Dermis blood vessel endothelial cell (primary cell): ENCODE measurements at places on chromosomes 6 and 20. TPM values are rescaled to one million over a fixed set of nuclear protein-coding genes. Genes with fewer than 3 reads are reported as not detected.

DNA sequence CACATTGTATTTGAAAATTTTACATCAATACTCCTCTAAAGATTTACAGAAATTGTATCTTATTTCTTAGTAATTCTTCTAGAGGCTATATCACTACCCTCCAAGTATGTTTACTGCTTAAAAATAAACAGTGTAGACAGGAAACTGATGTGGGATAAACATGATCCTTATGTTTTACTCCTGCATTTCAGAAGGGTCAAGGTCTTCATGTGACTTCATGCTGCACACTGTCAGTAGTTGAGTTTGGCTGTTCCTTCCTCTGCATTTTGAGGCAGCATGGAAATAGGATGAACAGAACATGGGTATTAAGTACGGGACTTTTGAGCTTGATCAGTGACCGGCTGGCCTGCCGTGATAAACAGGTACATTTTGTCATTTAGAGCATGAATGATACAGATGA is 179.2 kb upstream of the FERMT1 start:
- no peak for DNase-seq

DNA sequence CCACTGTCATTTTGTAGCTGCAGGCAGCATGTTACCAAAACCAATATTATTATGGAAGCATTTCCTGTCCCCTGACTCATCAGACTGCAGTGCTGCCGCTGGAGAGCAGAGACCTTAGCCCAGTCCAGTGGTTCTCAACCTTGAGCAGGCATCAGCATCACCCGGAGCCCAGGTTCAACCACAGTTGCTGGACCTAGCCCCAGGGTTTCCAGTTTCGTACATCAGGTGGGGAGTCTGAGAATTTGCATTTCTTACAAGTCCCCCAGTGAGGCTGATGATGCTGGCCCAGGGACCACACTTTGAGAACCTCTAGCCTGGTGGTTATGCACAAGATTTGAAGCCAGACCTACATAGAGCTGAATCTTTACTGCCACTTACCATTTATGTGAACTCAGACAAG is 47.3 kb downstream of the LY86 start:
- DNase-seq, result no peak

DNA sequence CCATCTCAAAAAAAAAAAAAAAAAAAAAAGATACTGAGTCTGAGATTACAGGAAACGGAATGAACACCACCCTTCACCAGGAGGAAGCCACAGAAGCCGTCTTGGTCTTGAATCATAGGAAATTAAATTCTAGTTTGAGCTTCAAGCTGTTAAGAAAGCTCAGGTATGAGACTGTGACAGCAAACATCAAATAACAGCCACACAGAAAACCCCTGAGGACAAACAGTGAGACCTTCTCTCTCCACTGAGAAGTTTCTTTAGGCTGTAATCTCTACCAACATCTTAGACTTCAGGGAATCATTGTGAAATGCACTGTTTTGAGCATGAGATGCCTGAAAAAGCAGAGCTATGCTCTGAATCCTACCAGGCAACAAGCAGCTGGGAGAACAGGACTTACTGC is 30.8 kb downstream of the PDE10A start:
- peak; percentile 40 for DNase-seq

DNA sequence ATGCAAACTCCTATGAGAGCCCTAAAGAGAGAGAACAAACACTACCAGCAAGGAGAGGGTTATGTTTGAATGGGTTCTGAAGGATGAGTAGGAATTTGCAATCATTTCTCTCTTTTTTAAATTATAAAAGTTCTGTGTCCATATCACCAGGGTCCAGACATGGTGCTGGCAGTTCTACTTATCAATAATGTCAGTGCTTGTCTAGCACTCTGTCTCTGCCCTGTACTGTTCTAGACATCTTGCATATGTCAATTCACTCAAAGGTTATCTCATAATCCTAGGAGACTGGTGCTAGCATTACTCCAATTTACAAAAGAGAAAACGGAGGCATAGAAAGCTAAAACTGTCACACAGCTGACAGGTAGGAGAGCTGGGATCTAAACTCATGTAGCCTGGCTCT is 101.3 kb downstream of the VEGFA start:
- no peak for DNase-seq

- no peak for DNase-seq
These were observed 151.9 kb upstream of the SLC22A16 start for GRCh38 chr6:110628330-110628729.

DNA sequence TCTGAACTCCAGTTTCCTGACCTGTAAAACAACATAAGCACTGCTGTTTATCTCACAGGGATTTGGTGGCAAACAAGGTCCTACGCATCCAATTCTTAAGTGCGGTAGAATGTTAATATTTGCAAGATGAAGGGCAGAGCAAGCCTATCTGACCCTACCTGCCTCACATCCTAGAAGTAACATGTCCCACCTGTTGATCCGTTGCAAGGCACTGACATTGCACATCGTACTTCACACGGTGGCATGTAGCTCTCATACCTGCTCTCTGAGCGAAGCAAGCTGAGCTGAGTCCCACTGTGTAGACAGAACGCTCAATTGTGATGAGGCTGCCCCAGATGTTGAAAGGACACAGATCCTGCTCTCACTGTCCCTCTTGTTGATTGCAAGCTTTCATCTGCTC is 154.7 kb upstream of the PDE10A start:
- DNase-seq, result no peak

- no peak for DNase-seq
These were observed 1155.8 kb downstream of the GRIK2 start for GRCh38 chr6:102549221-102549874.

DNA sequence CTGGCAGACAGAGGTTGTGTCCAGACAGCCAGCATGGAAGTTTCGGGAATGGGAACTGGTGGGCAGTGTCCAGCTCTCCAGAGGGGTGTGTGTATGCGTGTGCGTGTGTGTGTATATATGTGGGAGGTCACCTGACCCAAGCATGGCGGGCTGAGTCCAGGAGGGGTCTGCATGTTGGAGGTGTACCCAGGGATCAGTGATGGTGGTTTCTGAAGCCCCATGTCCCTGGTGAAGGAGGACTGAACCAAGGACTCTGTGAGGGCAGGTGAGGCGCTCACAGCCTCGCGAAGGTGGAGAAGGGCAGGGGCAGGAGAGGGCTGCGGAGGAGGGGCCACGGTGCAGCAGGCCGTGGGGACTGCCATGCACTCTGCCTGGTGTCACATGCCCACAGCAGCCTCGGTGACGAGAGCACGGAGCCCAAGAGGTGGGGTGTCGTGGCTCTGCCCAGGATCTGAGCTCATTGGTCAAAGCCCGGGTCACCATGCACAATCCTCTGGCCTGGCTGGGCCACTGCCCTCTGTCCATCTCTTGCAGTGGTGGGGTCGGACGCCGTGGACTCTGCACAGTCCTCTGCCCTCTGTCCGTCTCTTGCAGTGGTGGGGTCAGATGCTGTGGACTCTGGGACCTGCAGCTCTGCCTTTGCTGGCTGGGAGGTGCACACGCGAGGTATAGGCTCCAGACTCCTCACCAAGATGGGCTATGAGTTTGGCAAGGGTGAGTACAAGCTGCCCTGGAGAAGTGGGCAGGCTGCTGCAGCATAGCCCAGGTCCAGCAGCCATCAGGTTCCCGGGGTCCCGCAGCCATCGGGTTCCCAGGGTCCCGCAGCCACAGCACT is 2.1 kb upstream of the LIME1 start:
- DNase-seq, result no peak

- DNase-seq, result no peak
These were observed 183.0 kb downstream of the THBS2 start for GRCh38 chr6:169070506-169071176.

DNA sequence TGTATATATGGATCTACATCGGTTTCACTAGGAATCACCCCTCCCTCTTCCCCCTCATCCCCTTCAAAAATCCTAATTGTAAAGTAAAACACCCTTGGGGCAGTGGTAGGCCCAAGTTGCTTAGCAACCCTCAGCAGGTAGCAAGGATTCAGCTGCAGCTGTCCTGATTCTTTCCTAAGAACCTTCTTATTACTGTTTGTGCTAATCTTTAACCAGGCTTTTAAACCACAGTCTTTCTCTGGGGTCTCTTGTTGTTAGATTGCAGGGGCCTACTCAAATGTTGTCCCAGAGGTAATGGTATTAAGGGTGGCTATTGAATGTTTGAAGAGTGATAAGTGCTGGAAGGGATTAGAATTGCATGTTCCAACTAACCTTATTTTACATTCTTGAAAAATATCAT is 46.4 kb downstream of the PRL start:
- no peak for DNase-seq

DNA sequence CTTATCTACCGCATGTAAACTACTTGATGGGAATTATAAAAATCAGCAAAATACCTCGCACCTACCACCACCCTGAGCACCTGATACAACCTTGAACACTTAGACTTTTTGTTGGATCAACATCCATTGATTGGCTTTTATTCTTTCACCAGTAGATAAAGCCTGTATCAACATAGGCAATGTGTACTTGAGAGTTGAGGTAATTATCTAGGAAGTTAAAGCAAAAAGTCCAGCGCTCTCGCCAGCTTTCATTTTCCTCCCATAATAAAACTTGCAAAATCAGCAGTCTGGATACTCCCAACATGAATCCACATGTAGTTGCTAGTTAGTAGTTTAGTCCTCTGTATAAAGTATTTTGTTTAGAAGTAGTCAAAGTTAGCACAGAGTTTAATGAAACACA is 132.0 kb upstream of the PRDM1 start:
- DNase-seq, result no peak

DNA sequence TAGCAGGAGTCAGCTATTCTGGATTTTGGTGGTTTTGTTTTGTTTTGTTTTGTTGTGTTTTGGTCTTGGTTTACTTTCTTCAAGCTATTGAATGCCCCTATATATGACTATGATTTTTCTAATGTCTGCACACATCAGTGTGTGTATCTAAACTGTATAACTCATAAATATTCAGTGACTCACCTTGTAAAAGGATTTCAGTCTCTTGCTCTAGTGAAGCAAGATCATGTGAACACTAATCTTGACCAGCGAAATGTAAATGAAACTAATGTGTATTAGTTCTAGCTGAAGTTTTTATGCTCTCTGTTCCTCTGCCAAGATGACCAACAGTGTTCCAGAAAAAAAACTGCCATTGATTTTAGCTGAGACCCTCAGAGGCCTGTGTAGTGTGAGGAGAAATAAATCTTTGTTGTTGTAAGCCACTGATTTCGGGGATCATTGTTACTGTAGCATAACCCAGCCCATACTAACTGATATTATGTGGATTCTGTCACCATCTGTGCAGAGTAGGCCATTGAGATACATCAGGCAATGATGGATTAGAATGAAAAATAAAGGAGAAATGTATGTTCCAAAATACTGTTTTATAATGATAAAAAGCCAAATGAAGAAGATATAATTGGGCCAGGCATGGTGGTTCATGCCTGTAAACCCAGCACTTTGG is 11.5 kb upstream of the BTBD9 start:
- no peak for DNase-seq

DNA sequence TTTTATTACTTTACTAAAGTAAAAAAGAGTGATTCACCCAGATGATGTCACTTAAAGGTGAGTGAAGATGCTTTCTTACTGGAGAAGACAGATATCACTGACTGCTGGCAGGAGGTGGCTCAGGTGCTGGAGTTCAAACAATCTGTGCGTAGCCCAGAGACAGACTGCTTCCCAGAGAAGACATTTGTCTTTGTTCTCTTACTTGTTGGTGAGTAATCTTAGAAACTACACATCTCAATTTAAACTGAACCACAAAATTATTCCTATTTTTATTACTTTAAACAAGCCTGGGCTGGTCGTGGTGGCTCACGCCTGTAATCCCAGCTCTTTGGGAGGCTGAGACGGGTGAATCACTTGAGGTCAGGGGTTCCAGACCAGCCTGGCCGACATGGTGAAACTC is 92.2 kb downstream of the CEP162 start:
- DNase-seq, result no peak

DNAJC5 gene
- 90.9 and 98.3 TPM in 2 replicates for total RNA-seq

BPIFB3 gene
- total RNA-seq, result not detected in 2 replicates

LPA gene
- total RNA-seq, result not detected in 2 replicates

CTSZ gene
- total RNA-seq, result 250 and 566 TPM in 2 replicates

SPTLC3 gene
- 0.68 and 1.4 TPM in 2 replicates for total RNA-seq

MAP3K4 gene
- 26.5 and 33.5 TPM in 2 replicates for total RNA-seq

WFDC5 gene
- total RNA-seq, result not detected in 2 replicates

FNDC1 gene
- not detected in 2 replicates for total RNA-seq

SLC16A10 gene
- total RNA-seq, result under 0.01 and 0.19 TPM in 2 replicates

DDO gene
- 2.0 and 2.4 TPM in 2 replicates for total RNA-seq

PCNA gene
- 131 and 240 TPM in 2 replicates for total RNA-seq

SNAP91 gene
- 0.51 and 1.0 TPM in 2 replicates for total RNA-seq

CST4 gene
- not detected in 2 replicates for total RNA-seq
